Activated T-cell treated with anti-CD3 and anti-CD28 coated beads, Interleukin-2, amount 50 U/mL, for 4 hours (primary cell): ENCODE measurements at places on chromosomes 2 and 18.

- DNase-seq = no peak
Measured at GRCh38 chr2:231957913-231958763, 3.4 kb upstream of the DIS3L2 start.

GRCh38 chr18:65336411-65336810 lies 414.4 kb upstream of the CDH7 start:
- no peak for DNase-seq

GRCh38 chr2:226739545-226740030 lies 60.0 kb downstream of the IRS1 start:
- DNase-seq = no peak

DNA sequence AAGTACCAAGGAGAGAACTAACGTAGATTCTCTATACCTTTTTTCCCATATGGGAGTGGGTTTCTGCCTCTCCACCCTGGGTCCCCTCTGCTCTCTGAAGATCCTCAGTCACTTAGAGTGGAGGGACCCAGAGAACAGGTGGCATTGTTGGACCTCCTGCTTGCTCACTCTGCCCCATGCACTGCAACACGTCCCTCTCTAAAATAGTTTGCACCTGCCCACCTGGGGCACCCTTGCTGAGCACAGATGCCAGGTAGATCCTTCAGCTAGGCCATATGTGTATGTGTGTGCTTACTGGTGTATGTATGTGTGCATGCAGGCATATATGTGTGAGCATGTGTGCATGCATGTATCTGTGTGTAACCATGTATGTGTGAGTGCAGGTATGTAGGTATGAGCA lies 2.2 kb downstream of the IL36RN start:
- DNase-seq = no peak

- no peak for DNase-seq
Measured at GRCh38 chr18:70688286-70688685, 399.4 kb downstream of the SOCS6 start.

GRCh38 chr18:26930630-26931029 lies 65.1 kb upstream of the AQP4 start:
- DNase-seq = no peak

DNA sequence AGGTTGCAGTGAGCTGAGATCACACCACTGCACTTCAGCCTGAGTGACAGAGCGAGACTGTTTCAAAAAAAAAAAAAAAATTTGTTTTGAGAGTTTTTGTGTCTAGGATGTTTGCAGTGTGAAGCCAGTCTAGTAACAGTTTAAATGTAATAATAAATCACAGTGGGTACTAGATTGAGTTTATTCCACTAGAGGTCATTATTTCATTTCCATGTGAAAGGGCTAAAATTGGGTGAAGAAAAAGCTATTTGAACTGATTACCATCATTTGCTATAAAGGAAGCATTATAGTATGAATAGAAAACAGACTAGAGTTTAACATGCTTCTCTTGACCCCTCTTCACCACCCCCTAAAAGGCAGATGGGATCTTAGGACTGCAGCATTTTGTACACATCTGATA lies 20.3 kb downstream of the SNRPD1 start:
- no peak for DNase-seq

- no peak for DNase-seq
Measured at GRCh38 chr2:6956566-6956965, 39.4 kb downstream of the RNF144A start.

GRCh38 chr18:74367905-74368304 lies 52.3 kb downstream of the C18orf63 start:
- DNase-seq = no peak

GRCh38 chr2:173386021-173386737 lies 31.5 kb downstream of the CDCA7 start:
- DNase-seq = no peak
